ENCODE measurements at places on chromosomes 3 and 15.
A peak's percentile ranks its signal among the peaks of the same experiment; 100 is the strongest.

DNA sequence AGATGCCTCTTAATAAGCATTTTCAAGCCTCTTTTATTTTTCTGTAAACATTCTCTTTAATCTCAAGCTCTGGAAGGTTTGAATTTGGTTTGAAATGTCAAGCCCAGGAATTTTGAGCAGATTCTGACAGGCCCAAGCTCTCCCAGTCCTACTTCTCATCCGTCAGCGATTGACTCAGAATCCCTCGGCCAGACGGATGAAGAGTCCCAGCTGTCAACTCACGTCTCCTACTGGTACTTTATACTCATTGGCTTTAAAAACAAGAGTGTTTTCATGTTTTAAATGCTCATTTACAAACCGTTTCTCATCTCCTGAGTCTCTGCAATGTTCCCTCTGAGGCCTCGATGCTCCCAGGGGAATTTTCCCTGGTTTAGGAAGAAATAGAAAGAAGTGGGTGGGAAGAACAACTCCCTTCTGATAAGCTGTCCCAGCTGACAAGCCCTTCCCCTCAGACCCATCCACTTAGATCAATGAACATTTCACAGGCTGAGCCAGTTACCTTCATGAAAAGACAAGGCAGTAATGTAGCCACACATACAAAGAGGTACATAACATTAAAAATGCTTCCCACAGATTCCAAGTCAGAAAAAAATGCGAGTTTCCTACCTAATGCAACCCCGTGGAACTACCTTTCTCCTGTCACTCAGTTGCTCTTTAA lies 478.2 kb upstream of the DPH6 start:
- no peak for DNase-seq

GRCh38 chr3:142296507-142296906 lies 71.1 kb upstream of the GK5 start:
- DNase-seq = no peak

DNA sequence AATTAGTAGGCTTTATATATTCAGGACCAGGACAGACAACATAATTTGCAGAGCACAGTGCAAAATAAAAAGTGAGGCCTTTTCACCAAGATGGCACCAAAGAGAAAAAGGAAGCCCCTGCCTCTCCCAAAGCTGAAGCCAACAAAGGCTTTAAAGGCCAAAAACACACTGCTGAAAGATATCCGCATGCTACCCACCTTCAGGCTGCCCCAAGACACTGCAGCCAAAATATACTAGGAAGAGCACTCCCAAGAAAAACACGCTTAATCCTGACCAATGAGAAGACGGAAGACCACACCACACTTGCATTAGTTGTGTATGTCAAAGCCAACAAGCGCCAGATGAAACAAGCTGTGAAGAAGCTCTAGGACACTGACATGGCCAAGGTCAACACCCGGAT lies 38.0 kb downstream of the PIK3CB start:
- DNase-seq = no peak

- no peak for DNase-seq
Measured at GRCh38 chr3:43163895-43164493, 58.1 kb upstream of the POMGNT2 start.

DNA sequence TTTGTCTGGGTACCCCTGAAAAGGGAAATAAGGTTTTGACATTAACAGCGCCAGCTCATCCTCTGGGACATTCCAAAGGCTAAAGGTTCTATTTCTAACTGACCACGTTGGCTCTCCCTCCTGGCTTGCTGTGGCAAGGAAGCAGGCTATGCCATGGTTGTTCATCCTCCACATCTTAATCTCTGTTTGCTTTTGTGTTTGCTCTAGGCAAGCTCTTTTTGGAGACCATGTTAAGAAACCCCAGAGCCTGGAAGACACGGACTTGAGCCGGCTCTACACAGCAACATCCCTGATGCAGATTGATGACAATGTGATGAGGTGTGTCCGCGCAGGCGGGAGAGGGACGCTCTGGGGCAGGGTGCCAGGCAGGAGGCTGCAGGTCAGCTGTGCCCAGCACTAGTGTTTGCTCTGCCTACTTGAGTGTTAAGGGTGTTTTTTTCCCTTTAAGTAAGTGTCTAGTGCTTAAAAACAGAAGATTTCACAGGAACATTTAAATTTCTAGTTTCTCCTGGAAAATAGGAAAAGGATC lies 33.3 kb downstream of the RLBP1 start:
- DNase-seq = no peak

DNA sequence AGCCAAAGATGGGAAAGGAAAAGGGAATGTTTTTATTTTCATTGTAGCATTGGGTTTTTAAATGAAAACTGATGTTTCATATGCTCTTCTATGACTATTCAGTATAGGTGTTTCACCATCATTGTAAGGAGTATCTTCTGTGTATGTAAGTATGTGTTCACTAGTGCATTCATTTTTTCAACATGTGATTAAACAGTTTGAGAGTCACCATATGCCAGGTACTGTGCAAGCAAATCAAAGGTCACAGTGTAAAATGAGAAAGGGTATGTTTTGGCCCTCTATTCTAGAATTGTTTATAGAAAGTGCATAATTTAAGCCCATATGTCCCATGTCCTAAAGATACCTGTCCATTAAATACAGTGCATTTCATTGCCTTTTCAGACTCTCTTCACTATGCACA lies 207.2 kb downstream of the ZBTB20 start:
- no peak for DNase-seq

DNA sequence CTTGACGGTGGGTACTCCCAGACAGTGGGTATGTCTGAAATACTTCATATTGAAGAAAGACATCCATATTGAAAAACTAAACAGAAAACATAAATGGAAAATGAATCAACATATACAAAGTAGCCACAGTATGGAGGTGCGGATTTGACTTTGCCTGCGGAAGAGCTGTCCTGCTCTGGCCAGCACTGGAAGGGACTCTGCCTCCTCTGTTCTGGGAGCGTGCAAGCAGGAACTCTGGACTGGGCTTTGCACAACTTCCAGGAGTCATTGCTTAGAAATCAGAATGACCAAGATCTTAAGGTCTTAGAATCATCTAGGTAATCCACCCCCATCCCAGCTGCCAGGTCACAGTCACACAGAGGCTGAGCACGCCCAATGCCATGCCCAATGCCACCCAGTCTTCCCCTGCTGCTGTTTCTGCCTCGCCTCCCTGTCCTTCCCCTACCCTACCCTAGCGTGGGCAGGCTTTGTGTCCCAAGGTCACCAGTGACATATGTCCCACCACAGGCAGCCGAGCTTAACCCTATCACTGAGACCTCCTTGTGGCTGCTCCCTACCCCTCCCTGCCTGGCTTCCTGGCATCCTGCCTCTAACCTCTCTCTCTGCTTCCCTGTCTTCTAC lies 36.3 kb downstream of the CDC25A start:
- DNase-seq = no peak

GRCh38 chr15:51218299-51218938 lies 120.0 kb downstream of the CYP19A1 start:
- no peak for DNase-seq

- DNase-seq = no peak
Measured at GRCh38 chr3:89032346-89033013, 74.9 kb upstream of the EPHA3 start.

DNA sequence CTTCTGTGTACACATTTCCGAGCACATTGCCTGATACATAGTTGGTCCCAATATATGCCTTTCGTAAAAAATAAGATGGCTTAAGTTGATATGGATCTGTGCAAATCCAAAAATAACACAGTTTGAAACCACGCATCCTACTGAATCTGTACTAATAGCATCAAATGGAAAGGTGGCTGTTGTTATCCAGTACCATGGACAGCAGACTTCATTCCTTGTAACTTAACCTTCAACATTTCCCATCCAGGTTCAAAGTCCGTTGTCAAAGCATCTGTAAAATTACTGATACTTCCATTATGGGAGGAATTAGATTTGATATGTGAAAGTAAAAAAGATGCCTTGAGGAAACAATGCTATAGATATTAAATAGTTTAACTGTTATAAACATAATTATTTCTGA lies 65.5 kb upstream of the C3orf49 start:
- DNase-seq = no peak

GRCh38 chr15:62298811-62299210 lies 133.7 kb upstream of the C2CD4B start:
- DNase-seq = no peak

GRCh38 chr3:159416856-159417255 lies 571.8 kb upstream of the IL12A start:
- DNase-seq = no peak

DNA sequence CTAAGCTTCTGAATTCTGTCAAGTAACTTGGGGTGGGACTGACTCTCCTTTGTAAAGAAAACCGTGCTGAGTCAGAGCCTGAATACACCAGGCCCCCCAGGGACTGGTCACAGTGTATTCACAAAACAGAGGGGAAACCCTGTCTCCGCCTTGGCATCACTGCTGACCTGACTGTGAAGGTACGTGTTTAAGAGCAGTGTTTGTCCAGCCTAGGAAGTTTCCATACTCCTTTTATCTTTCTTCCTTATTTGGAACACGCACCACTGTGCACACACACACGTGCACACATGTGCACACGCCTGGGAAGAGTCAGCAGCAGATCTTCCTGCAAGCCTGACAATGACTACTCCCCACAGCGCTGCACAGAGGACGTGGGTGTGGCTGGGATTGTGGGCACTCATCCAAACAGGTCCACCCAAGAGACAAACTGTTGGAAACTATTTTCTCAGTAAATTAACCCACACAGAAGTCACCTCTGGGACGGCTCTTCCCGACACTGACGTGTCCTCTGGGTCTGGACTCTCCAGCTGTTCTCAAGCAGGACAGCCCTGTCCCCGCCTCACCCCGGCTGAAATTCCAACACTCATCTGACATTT lies 87.7 kb downstream of the ATP10A start:
- no peak for DNase-seq

GRCh38 chr3:10157031-10157430 lies 7.7 kb upstream of the IRAK2 start:
- DNase-seq = no peak

- DNase-seq = no peak
Measured at GRCh38 chr15:66154581-66154980, 99.0 kb downstream of the MEGF11 start.

- DNase-seq = no peak
Measured at GRCh38 chr15:76278651-76279050, 32.6 kb downstream of the ETFA start.

DNA sequence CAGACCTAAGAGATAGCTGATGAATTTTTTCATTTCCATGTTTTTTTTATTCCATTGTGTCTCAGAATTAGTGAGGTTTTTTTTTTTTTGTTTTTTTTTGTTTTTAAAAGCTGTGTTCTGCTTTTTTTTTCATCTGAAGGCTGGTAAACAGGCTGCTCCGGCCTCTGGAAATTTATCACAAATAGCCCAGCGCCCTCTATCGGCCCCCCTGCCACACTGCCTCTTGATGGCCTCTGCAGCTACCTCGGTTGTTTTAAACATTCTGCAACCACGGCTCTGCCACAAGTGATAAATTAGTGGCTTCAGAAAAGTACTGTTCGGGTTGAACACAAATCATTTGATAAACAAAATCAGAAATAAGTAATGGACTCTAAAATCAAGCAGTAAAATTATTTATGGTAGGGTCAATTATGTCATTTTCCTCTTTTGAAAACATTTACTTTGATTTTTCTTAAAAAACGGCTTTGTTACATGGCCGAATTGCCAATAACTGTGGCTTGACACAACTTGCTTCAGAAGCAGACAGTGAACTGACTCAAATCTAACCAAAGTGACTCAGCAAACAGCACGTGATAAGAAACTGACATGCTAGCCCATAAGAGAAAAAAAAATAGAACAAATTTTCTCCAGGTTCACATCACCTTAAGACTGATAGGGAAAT lies 87.8 kb downstream of the RSL24D1 start:
- peak; percentile 11 for DNase-seq

DNA sequence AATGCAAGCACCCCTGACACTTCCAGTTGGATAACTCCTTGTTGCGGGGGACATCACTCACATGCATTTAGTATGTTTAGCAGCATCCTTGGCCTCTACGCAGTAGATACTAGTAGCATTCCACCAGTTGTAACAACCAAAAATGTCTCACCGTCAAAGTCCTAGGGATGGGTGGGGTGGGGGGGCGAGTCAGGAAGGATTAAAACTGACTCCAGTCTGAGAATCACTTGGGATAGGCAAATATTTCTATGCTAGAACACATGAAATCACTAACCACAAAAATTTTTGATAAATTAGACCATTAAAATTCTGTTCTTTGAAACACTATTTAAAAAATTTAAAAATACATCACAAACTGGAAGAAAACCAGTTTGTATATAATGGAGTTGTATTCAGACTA lies 18.0 kb downstream of the ICE2 start:
- DNase-seq = no peak

- no peak for DNase-seq
Measured at GRCh38 chr3:63654211-63654610, 1.7 kb downstream of the SNTN start.

GRCh38 chr3:182618981-182619591 lies 174.2 kb upstream of the ATP11B start:
- DNase-seq = no peak

DNA sequence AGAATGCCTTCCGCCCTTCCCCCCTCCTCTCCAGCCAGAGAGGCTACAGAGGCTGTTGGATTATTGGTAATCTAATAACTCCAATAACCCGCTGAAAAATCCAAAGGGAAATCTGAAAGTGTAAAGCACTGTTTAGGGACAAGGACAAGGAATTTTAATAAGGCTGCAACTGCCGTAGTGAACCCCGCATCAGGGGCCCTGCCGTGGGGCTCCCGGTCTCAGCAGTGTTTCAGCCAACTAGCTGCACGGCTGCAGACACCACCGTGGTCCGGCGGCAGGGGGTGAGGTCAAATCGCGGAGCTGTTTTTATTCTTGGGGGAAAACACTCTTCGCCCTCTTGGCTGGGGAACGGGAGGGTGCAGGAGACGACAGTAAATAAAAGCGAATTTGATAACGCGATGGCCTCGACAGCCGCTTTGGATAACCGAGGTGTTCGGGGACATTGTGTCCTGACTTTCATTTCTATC lies 6.1 kb downstream of the BCL6 start:
- DNase-seq = no peak

DNA sequence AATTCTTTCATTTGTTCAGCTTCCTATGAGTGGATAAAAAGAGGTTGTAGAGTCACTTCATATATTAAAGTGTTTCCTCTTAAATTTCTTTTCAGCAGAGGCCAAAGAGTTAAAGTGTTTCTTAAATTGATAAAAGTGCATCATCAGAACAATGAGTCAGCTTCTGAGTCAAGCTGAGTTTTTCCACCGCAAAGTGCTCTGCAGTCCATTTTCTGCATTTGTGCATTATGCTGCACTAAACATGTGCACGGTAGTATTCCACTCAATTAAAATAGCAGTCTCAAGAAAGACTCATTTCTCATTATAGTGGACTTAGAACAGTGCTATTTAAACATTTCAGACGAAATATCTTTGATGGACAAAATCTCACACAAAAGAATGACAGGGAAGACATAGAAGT lies 152.0 kb downstream of the ZBBX start:
- no peak for DNase-seq

DNA sequence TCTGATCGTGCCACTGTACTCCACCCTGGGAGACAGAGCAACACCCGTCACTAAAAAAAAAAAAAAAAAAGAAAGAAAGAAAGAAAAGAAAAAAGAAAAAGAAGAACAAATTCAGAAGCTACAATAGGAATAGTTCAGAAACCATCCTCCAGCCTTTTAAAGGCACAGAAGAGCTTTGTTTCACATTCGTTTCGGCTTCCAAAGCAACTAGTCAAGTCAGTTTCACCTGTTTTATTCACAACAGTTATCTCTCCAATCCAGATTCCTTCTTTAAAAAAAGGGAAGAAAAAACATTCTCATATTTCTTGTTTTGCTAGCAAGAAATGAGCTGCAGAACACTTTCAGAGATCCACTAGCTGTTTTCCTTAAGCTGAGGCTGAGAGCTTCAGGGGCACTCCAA lies 767.7 kb upstream of the CFAP20DC start:
- DNase-seq = no peak

GRCh38 chr3:86046436-86047136 lies 944.4 kb downstream of the VGLL3 start:
- DNase-seq = no peak

- DNase-seq = no peak
Measured at GRCh38 chr3:156145866-156146265, 25.5 kb downstream of the KCNAB1 start.

Data from activated CD8-positive, alpha-beta memory T cell treated with anti-CD3 and anti-CD28 coated beads for 1 hour (primary cell).